Islet precursor cell (in vitro differentiated cells): ENCODE measurements at places on chromosomes 13 and 19.
A peak's percentile ranks its signal among the peaks of the same experiment; 100 is the strongest.

DNA sequence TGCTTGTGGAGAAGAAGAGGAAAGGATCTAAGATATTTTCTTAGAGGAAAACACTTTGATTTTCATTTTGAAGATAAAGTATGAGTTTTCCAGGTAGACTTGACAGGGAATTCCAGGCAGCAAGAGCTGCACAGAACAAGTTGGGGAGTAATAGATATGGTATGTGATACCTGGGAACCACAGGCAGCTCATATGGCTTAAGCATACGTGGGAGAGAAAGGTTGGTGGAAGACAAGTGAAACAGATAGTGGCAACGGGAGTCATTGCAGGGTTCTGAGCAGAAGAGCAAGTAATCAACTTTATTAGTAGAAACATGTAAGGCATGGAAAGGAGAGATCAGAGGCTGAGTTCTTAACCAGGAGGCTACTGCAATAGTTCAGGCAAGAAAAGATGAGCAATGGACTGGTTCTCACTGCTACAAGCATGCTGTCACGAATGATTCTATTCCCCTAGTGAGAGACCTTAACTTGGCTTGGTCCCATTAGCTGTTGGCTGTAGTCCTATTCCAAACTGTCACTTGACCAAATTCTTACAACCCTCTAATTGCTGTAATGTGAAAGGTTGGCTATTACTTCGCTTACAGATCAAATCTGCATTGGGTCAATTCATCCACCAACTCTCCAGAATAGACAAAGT, 217.9 kb downstream of the VWA8 start:
- DNase-seq = peak; percentile 62

DNA sequence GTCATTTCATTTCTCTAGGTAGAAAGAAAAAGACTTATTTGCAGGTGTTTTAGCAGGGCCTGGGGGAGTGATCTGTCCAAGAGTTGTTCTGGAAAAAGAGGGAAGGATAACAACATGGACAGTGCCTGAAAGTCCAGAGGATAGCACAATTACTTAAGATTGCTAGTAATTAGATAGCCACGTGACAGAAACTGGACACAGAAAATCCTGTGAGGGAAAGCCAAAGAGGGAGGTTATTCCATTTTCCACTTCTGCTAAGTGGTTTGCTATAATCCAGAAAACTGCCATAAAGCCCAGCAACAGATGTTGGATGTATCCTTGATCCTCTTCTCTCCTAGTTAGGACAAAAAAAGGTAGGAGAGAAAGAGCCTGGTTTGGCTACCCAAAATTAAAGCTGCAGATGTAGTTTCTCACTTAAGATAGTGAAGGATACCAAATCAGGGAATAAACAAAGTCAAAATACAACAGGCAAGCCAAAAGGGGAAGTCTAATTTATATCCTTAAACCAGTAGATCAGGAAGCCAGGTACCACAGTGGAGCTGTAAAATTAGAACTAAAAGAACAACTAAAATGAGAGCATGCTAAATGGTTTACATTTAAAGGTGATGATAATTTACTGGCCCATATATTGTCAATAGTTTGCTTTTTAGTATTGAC, 140.2 kb downstream of the VWA8 start:
- no peak for DNase-seq

DNA sequence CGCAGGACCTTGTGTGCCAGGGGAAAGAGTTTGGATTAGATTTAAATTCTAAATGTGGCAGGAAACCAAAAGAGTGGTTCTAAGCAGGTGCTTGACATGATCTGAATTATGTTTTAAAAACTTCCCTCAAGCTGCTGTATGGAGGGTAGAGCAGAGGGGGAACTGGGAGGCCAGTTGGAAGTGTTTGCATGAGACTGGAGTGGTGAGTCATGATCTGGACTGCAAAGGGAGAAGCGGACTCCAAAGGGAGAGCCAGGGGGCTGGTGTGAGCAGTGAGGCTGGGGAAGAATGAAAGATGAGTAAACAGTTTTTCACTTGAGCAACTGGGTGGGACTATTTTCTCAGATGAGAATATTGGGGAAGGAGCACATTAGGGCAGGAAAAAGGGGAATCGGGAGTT, 206.1 kb downstream of the DNAJC15 start:
- no peak for DNase-seq

- no peak for DNase-seq
These were observed 664 bp downstream of the MAST3 start for GRCh38 chr19:18097993-18098890.

- no peak for DNase-seq
These were observed 183.5 kb upstream of the RNF113B start for GRCh38 chr13:98360545-98360944.

GRCh38 chr19:28235606-28236125, 977.3 kb downstream of the UQCRFS1 start:
- DNase-seq = peak; percentile 58

- peak; percentile 59 for DNase-seq
These were observed 7.8 kb downstream of the SOX21 start for GRCh38 chr13:94704377-94705080.

- no peak for DNase-seq
These were observed 729.4 kb upstream of the SGCG start for GRCh38 chr13:22451327-22451741.
